ENCODE measurements at places on chromosomes 11 and 22. TPM values are rescaled to one million over a fixed set of nuclear protein-coding genes. Genes with fewer than 3 reads are reported as not detected.

GRCh38 chr11:60993615-60994014 lies 22.1 kb downstream of the CD6 start:
- H3K36me3 ChIP-seq: peaks cover 54% of the 10 kb centered on the region
- peak overlapping the region; percentile 68 for H3K4me3 ChIP-seq
- H3K4me1 ChIP-seq: peaks cover 72% of the 10 kb centered on the region
- peak overlapping the region; percentile 95 for H3K27ac ChIP-seq
- H3K27me3 ChIP-seq: no peaks in the 10 kb centered on the region
- no peak for DNase-seq

- H3K27me3 ChIP-seq: peaks cover 19% of the 10 kb centered on the region
- no peak overlapping the region for H3K4me3 ChIP-seq
- no peaks in the 10 kb centered on the region for H3K36me3 ChIP-seq
- no peak overlapping the region for H3K27ac ChIP-seq
Observed at GRCh38 chr22:48495751-48496080, 1332.0 kb downstream of the BRD1 start.

GRCh38 chr11:23555085-23555484 lies 694.8 kb upstream of the CCDC179 start:
- H3K27me3 ChIP-seq: no peaks in the 10 kb centered on the region
- no peak for DNase-seq
- no peak overlapping the region for H3K4me3 ChIP-seq
- no peaks in the 10 kb centered on the region for H3K36me3 ChIP-seq
- no peaks in the 10 kb centered on the region for H3K4me1 ChIP-seq

GRCh38 chr22:27636716-27637508 lies 164.6 kb downstream of the MN1 start:
- no peaks in the 10 kb centered on the region for H3K36me3 ChIP-seq
- H3K4me1 ChIP-seq: no peaks in the 10 kb centered on the region
- no peak for DNase-seq
- no peaks in the 10 kb centered on the region for H3K27me3 ChIP-seq
- H3K27ac ChIP-seq: no peak overlapping the region

DNA sequence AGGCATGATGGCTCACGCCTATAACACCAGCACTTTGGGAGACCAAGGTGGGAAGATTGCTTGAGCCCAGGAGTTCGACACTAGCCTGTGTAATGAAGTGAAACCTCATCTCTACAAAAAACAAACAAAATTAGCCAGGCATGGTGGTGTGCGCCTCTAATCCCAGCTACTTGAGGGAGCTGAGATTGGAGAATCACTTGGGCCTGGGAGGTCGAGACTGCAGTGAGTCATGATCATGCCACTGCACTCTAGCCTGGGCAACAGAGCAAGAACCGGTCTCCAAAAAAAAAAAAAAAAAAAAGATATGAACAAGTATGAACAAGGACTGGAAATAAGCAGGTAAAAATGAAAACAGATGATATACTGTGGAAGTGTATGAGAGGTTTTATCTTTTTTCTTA lies 54.1 kb upstream of the SOX6 start:
- no peak overlapping the region for H3K27ac ChIP-seq
- no peaks in the 10 kb centered on the region for H3K36me3 ChIP-seq
- no peaks in the 10 kb centered on the region for H3K27me3 ChIP-seq
- H3K4me3 ChIP-seq: no peak overlapping the region

GRCh38 chr11:66047541-66048365 lies 1.2 kb downstream of the GAL3ST3 start:
- no peak overlapping the region for H3K27ac ChIP-seq
- H3K4me3 ChIP-seq: no peak overlapping the region
- peaks cover 5% of the 10 kb centered on the region for H3K36me3 ChIP-seq
- peaks cover 7% of the 10 kb centered on the region for H3K27me3 ChIP-seq
- DNase-seq: no peak

DNA sequence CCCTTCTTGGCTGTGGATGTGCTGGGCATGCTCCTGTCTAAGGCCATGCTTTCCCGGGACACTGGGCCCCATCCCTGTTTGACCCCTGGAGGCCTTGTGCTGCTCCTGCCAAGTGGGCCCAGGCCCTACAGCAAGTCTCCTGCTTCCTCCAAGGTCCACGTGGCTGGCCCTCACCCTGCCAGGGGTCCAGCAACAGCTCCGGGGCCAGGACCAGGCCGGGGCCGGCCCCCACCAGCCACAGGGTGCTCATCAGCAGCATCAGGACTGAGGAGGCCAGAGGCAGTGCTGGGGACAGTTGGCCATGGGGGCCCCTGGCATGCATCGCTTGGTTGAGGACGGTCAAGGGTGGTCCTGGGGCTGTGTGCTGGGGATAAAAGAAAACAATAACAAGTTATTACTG lies 2.5 kb downstream of the RHBDD3 start:
- no peak overlapping the region for H3K4me3 ChIP-seq
- no peaks in the 10 kb centered on the region for H3K27me3 ChIP-seq
- no peak for DNase-seq
- H3K4me1 ChIP-seq: peaks cover 25% of the 10 kb centered on the region
- H3K27ac ChIP-seq: no peak overlapping the region

- no peaks in the 10 kb centered on the region for H3K4me1 ChIP-seq
- H3K4me3 ChIP-seq: no peak overlapping the region
- H3K36me3 ChIP-seq: no peaks in the 10 kb centered on the region
- DNase-seq: no peak
- peaks cover 2% of the 10 kb centered on the region for H3K27me3 ChIP-seq
Observed at GRCh38 chr11:70913715-70914231, 338.6 kb downstream of the SHANK2 start.

GRCh38 chr11:19955660-19956059 lies 204.6 kb downstream of the DBX1 start:
- peaks cover 17% of the 10 kb centered on the region for H3K27me3 ChIP-seq
- H3K36me3 ChIP-seq: no peaks in the 10 kb centered on the region
- peaks cover 6% of the 10 kb centered on the region for H3K4me1 ChIP-seq

- peaks cover 7% of the 10 kb centered on the region for H3K4me1 ChIP-seq
- no peak for DNase-seq
- H3K27me3 ChIP-seq: no peaks in the 10 kb centered on the region
- H3K36me3 ChIP-seq: no peaks in the 10 kb centered on the region
- H3K27ac ChIP-seq: no peak overlapping the region
- H3K4me3 ChIP-seq: no peak overlapping the region
Observed at GRCh38 chr22:42641801-42642413, 1.5 kb upstream of the ATP5MGL start.

DNA sequence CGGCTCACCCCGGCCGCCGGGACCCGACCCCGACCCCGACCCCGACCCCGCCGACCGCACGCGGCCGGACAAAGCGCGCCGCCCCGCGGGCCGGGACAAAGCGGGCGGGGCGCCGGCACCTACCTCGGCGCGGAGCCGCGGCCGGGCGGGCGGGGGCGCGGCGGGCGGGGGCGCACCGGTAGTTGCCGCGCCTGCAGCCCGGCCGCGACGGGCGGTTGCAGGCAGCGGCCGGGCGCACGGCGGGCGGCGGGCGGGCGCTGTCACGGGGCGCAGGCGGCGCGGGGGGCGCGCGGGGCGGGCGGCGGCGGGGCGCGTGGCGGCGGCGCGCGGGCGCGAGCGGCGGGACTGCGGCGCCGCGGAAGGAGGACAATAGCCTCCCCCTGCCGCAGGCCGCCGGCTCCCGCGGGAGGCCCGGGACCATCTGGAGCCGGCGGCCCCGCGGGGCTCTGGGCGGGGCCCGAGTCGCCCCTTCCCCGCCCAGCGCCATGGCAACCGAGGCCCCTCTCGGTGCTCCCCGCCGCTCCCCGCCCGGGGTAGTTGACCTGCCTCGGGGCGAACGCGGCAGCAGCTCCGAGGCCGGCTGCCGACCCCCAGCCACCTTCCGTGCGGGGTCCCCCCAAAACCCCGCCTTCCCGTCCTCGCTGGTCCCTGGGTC lies 851 bp downstream of the SPTBN2 start:
- no peak for DNase-seq
- H3K36me3 ChIP-seq: peaks cover 3% of the 10 kb centered on the region
- H3K4me3 ChIP-seq: peak overlapping the region; percentile 79
- peaks cover 60% of the 10 kb centered on the region for H3K27me3 ChIP-seq

GRCh38 chr11:13169709-13170108 lies 107.9 kb upstream of the BMAL1 start:
- DNase-seq: no peak
- no peak overlapping the region for H3K27ac ChIP-seq
- H3K27me3 ChIP-seq: peaks cover 18% of the 10 kb centered on the region
- no peak overlapping the region for H3K4me3 ChIP-seq

GRCh38 chr11:68541991-68542390 lies 81.4 kb downstream of the PPP6R3 start:
- H3K4me1 ChIP-seq: peaks cover 51% of the 10 kb centered on the region
- H3K4me3 ChIP-seq: no peak overlapping the region
- H3K27me3 ChIP-seq: no peaks in the 10 kb centered on the region
- peak overlapping the region; percentile 81 for H3K27ac ChIP-seq
- no peak for DNase-seq

- no peak for DNase-seq
- no peaks in the 10 kb centered on the region for H3K27me3 ChIP-seq
- H3K27ac ChIP-seq: no peak overlapping the region
- H3K4me3 ChIP-seq: no peak overlapping the region
Observed at GRCh38 chr11:36498721-36499120, 11.4 kb downstream of the TRAF6 start.

DNA sequence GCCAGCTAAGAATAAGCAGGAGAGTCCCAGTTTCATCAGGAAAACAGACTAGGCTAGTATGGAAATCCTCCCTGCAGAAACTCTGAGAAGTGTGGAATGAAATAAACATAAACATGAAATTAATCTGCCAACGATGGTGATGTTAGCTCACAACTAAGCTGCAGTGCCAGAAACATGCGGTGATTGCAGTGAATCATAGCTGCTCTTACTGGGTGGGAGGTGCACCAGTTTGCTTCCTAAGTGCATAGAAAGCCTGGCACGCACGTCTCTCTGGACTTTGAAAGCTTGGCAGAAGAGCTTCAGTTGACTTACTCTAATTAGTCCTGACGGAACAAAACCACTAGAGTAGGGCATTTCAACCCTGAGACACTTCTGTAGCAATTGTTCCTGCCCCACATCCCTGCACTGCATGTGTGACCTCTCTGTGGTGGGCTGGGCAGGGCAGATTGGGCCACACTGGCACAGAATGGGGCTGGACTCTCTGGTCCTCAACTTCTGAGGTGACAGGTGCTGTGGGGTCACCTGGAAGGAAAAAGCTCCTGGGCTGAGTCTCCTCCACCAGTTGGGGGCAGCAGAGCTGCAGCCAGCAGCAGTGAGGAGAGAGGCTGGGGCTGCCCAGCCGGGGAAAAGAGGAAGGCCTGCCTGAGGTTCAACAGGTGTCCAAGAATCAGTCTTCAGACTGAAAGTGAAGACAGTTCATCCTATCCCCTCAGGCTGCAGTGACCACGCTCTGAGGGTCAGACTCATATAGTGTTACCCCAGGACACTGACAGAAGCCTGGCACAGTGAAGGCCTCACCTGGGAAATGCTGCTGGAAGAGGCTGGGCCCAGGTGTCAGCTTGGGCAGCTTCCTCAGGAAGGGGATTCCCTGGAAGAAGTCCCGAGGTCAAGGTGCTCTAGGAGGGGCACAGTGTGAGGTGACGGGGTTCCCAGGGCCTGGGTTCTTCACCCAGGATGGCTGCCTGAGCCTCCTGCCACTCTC lies 40.5 kb downstream of the GGTLC2 start:
- no peaks in the 10 kb centered on the region for H3K27me3 ChIP-seq
- no peak for DNase-seq
- H3K36me3 ChIP-seq: no peaks in the 10 kb centered on the region
- H3K27ac ChIP-seq: no peak overlapping the region

DNA sequence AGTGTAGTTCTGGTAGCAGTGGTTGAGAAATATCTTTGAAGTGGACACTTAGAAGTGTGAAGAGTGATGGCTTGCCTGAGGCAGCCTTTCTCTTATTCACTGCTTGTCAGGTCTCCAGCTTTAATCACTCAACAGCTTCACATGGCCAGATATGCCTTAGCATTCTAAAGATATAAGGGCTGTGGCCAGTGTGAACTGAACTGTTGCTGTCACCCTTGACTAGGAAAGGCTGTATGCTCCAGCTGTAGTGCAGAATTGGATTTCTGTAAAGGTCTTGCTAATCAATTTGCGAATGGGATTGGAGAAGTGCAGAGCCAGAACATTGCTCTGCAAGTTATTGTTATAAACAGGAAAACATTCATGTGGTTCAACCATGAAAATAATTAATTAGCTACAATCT lies 266.7 kb downstream of the TMEM135 start:
- no peak overlapping the region for H3K4me3 ChIP-seq
- peaks cover 12% of the 10 kb centered on the region for H3K4me1 ChIP-seq
- no peak overlapping the region for H3K27ac ChIP-seq
- no peak for DNase-seq

DNA sequence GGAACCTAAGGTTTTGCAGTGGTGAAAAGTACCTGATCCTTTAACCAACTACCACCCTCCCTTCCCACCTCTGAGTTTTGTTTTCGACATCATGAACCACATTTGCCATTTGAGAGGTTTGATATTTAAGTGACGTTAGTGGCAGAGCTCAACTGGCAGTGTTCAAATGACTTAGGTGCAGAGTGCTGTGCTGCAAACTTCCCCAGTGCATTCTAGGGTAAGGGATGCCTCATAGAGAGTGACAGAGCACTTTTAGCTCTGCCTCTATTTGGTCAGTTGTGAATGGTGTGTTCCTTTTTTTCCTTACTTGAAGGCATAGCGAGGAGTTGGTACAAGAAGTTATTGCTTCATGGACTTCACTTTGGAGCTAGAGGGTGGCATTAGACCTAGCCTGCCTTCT lies 9.4 kb downstream of the BMAL1 start:
- no peaks in the 10 kb centered on the region for H3K27me3 ChIP-seq
- H3K4me3 ChIP-seq: peak overlapping the region; percentile 32

DNA sequence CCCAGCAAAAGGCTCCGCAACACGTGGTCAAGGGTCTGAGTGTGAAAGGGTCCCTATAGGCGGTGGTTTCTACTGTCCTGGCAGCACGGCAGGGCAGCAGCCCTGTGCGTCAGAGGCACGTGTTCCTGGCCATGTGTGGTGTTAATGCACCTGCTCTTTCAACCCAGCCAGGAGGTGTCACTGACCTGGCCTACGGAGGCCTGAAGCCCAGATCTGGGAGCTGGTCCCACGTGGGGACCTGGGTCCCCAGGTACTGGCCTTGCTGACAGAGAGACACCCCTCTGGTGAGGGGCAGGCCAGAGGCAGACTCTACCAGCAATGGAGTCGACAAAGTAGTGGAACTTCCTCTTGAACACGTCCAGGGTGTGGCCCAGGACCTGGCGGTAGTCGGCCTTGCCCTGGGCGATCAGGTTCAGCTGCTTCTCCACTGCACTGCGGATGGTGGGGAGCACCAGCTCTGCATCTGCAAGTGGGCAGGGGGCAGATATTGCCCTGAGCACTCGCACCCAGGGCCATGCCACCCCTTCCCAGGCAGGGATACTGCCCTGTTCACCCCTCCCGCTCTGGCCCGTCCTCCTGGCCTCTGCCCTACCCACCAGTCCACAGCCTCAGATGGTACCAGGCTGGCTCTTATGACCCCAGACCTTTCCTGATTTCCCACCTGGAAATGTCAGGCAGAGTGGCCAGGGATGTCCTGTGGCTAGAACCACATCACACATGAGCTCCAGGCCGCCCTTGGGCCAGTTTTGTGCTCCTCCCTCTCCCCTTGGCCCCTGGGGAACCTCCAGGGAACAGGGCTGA lies 6.8 kb upstream of the PPM1F start:
- no peak for DNase-seq
- no peaks in the 10 kb centered on the region for H3K4me1 ChIP-seq
- H3K27ac ChIP-seq: no peak overlapping the region
- no peak overlapping the region for H3K4me3 ChIP-seq
- peaks cover 8% of the 10 kb centered on the region for H3K36me3 ChIP-seq
- no peaks in the 10 kb centered on the region for H3K27me3 ChIP-seq

ISX gene
- not detected for total RNA-seq

MS4A8 gene
- not detected for total RNA-seq

PATE1 gene
- total RNA-seq: not detected

COPB1 gene
- 101 TPM for total RNA-seq

CASP5 gene
- not detected for total RNA-seq

IL17RA gene
- total RNA-seq: 23.6 TPM

PCF11 gene
- 62.8 TPM for total RNA-seq

TPBGL gene
- 0.34 TPM for total RNA-seq

Measured in activated T-helper 1 cell treated with anti-CD3 and anti-CD28 coated beads, Interleukin-12 subunit alpha, Interleukin-12 subunit beta, Interleukin-2, Interleukin-4 antibody, amounts not matched to agents 30 ng/mL and 10 ng/mL and 1 ng/mL, durations not matched to agents 14 hours and 24 hours and 36 hours (primary cell).